H1 (cell line): ENCODE measurements at places on chromosomes 7 and 10. TPM values are rescaled to one million over a fixed set of nuclear protein-coding genes. Genes with fewer than 3 reads are reported as not detected.

ZNF503 gene
- 0.13 and 0.27 TPM in 2 replicates for total RNA-seq

FANK1 gene
- total RNA-seq = 0.84 TPM in 1 of 2 replicates, not detected in the other

TMEM176B gene
- total RNA-seq = 1.2 TPM in 2 replicates

DNA sequence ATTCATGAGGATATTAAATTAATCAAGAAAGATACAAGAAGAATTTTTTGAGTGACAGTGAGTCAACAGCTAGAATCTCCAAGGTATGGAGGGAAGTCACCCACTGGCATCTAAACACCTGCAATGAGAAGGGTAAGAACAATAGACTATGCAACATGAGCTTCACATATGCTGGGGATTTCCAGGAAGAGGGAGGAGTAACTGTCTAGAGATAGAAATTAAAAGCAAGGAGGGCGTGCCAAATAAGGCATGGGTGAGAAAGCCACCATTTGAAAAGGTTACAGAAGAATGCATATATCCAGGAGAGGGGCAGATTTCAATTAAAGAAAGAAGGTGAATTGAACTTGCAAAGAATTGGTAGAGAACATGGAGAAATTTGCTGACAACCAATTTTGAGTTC, 365.7 kb downstream of the GPR37 start:
- H3K36me3 ChIP-seq = no peaks in the 10 kb centered on the region
- H3K4me1 ChIP-seq = no peaks in the 10 kb centered on the region
- no peak overlapping the region for H3K4me3 ChIP-seq
- no peak overlapping the region for H3K27ac ChIP-seq
- no peaks in the 10 kb centered on the region for H3K27me3 ChIP-seq

DNA sequence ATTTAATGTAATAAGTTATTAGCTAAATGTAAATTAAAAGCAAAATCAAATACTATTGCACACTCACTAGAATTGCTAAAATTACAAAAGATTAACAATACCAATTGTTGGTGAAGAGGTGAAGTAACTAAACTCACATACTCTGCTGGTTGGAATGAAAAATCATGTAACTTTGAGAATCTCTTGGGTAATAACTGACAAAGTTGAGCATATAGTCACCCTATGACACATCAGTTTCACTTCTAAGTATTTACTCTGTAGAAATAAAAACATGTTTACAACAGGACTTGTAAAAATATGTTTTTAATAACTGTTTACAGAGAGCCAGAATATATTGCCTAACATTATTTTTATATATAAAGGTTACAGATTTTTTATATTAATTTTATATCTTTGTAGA, 33.6 kb downstream of the CNTNAP2 start:
- H3K27ac ChIP-seq = no peak overlapping the region
- H3K27me3 ChIP-seq = no peaks in the 10 kb centered on the region
- no peak overlapping the region for H3K4me3 ChIP-seq
- no peak for DNase-seq
- no peaks in the 10 kb centered on the region for H3K36me3 ChIP-seq

GRCh38 chr10:21036757-21037156, 139.6 kb upstream of the NEBL start:
- no peak for DNase-seq
- H3K27me3 ChIP-seq = no peaks in the 10 kb centered on the region

GRCh38 chr7:2937701-2938513, 93.8 kb upstream of the GNA12 start:
- no peak overlapping the region for H3K4me3 ChIP-seq
- no peak for DNase-seq
- H3K27ac ChIP-seq = no peak overlapping the region
- no peaks in the 10 kb centered on the region; the same call in 1 of the 2 replicates for H3K4me1 ChIP-seq
- H3K27me3 ChIP-seq = no peaks in the 10 kb centered on the region

GRCh38 chr10:30215141-30215540, 133.9 kb downstream of the MTPAP start:
- DNase-seq = no peak
- no peaks in the 10 kb centered on the region for H3K4me1 ChIP-seq
- no peak overlapping the region for H3K27ac ChIP-seq
- H3K27me3 ChIP-seq = no peaks in the 10 kb centered on the region

GRCh38 chr10:124944982-124945381, 3.1 kb downstream of the ZRANB1 start:
- H3K27ac ChIP-seq = no peak overlapping the region
- H3K4me3 ChIP-seq = no peak overlapping the region
- no peak for DNase-seq
